ENCODE measurements at places on chromosomes 3 and 15.

GRCh38 chr3:171776411-171776810 lies 33.9 kb downstream of the PLD1 start:
- no peak for DNase-seq

DNA sequence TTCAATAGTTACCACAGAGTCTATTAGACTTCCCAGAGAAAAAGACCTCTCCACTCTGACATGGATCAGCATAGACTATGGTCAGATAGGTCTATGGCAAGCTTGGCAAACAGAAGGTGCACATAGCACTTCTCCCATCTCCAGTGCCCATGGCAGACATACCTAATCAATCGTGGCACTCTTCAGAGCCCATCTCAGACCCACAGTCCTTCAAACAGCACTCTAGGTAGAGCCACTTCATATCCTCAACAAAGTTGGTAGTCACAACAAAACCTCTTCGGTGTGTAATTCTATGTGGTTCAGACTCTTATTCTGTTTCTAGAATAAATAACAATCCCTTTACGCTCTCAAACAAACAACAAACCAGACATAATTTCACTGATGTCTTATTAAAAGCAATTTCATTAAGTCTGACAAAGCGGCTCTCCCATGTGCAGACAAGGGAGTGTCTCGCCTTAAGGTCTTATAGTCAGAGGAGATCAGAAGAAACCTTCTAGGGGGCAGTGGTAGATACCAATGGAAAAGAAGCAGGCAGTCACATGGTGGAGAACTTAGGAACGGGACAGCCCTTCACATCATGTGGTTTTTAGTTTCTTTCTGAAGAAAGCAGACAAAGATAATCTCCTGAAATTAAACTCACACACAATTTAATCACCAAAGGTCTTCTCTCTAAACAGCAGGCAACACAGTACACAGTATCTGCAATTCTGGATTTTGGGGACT lies 483.4 kb downstream of the FOXP1 start:
- DNase-seq: no peak

DNA sequence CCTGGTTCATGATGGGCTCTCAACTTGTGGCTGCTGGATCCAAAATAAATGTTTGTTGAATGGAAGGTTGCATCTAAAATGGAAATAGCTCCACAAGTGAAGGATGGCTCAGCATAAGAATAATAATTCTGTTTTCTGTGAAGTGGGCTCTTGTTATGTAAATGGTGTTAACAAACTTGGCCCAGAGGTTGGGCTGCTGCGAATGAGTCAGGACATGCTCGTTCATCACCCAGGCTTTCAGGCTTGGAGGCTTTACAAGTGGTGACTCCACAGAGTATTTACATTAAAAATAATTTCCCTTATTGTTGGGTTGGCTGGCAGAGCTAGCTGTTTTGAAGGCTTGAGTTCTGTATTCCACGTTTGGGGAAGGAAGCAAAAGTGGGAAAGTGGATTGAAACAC lies 60.5 kb downstream of the ITGB5 start:
- no peak for DNase-seq

DNA sequence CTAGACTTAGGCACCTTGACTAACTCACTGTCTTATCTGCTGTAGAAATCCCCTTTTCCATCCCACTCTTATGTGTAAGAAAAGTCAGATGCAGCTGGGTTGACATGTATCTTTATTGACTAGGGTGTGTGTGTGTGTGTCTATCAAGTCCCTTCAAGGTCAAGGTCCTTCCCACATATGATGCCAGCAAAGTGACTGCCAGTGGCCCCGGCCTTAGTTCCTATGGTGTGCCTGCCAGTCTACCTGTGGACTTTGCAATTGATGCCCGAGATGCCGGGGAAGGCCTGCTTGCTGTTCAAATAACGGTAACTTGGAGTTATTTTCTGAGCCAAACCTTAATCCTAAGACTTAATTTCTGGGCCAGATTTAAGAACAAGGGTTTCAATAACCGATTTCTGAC lies 76.3 kb downstream of the DNASE1L3 start:
- DNase-seq: no peak

- DNase-seq: no peak
Measured at GRCh38 chr3:10515884-10516495, 10.6 kb upstream of the ATP2B2 start.

DNA sequence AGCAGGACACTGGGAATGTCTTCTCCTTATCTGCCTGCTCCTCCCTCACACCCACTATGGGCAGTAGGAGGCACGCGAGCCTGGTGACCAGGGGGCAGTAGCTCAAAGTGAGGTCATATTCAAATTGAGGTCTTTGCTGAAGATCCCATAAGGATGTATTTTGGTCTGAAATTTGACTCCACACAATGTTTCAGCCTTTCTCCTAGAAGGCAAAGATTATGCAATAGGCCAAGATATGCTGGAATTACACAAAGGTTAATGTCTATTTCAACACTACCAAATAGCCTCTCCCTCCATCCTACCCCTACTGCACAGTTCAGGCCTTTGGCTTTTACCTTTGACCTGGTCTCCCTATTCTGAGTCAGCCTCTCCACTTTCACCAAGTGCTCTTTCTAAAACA lies 203.0 kb downstream of the TIGIT start:
- no peak for DNase-seq

GRCh38 chr3:31945738-31946052 lies 35.4 kb downstream of the OSBPL10 start:
- no peak for DNase-seq

DNA sequence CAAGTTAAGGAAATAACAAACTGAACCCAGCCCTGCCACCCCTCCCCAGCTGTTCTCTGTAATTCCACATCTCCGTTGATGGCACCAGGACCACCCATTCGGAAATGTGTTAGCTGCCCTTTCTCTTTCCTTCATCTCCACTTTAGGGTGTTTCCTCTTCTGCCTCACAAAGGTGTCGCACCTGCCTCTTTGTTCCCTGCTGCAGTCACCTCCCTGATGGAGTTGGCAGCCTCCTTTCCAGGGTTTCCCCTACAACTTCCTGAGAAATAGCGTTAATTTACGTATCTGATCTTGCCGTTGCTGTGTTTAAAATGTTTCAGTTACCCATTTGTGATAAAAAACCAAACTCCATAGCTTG lies 57.3 kb downstream of the GPR171 start:
- no peak for DNase-seq

- no peak for DNase-seq
Measured at GRCh38 chr3:152054315-152054714, 180.9 kb downstream of the SUCNR1 start.

DNA sequence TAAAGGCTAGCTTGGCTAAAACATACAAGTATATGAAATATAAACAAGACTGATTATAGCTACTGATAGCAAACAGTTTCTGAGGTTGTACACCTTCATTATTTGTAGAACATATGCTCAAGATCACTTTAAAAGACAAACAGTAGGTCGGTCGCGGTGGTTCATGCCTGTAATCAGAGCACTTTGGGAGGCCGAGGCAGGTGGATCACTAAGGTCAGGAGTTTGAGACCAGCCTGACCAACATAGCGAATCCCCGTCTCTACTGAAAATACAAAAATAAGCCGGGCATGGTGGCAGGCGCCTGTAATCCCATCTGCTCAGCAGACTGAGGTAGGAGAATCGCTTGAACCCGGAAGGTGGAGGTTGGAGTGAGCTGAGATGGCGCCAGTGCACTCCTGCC lies 80.3 kb downstream of the SMARCC1 start:
- no peak for DNase-seq

- DNase-seq: no peak
Measured at GRCh38 chr3:136708333-136708985, 43.7 kb downstream of the STAG1 start.

- DNase-seq: no peak
Measured at GRCh38 chr3:90018779-90019178, 911.4 kb downstream of the EPHA3 start.

DNA sequence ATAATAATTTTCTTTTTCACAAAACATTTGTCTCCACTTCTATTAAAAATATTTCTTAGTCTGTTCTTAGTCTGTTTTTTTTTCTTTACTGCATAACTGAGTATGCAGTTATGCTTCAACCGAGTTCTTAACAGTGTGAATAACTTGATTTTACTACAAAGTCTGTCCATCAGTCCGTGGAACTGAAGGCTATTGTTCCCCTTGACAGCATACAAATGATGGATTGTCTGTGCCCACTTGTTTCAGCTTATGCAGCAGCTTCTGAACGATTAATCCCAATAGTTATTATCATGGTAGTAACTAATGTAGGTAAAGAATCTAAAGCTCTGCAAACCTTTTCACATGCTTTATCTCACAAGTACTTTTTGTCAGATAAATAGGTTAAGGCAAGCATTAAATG lies 150.7 kb downstream of the SSR3 start:
- no peak for DNase-seq

- DNase-seq: no peak
Measured at GRCh38 chr15:45555934-45556608, 31.1 kb upstream of the BLOC1S6 start.

DNA sequence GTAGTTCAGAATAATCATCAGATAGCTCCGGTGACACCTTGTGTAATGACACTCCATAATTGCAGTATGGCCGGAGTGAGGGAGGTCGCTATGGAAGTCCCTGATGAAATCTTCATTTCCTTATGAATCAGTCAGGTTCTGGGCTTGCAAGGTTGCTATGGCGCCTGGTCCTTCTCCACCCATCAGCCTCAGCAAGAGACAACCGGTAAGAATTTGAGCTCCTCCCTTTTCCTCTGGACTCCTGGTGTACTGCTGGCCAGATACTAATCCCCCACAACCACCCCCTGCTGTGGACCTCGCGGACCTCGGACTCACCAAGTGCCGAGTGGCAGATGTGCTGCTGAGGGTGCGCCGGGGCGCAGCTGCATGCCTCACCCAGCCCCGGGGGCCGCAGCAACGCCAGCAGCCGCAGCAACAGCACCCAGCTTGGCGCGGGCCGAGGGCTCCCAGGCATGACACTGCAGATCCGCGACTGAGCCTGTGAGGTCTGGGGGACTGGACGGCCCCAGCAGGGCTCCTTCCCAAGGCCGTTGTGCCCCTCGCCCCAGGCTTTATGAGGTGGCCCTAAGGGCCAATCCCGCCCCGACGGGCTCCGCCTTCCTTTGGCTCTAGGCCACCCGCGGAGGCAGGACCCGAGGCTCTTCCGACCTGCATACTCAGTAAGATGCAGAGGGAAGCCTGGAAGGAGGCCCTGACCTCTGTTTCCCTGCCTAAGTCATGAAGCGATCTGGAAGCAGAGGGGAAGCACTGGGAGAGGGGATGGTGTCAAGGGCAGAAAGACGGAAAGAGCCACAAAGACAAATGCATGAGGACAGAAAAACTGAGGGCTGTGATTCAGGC lies at the start of gene TIMP4:
TSS of gene TIMP4 (minus strand) at position 526 of the 840 bp plus-strand sequence. CDS start at position 454, 72 bp downstream.
- DNase-seq: no peak

GRCh38 chr15:80779658-80780415 lies 667 bp downstream of the CEMIP start:
- no peak for DNase-seq

- no peak for DNase-seq
Measured at GRCh38 chr3:49428752-49429080, 408 bp downstream of the NICN1 start.

DNA sequence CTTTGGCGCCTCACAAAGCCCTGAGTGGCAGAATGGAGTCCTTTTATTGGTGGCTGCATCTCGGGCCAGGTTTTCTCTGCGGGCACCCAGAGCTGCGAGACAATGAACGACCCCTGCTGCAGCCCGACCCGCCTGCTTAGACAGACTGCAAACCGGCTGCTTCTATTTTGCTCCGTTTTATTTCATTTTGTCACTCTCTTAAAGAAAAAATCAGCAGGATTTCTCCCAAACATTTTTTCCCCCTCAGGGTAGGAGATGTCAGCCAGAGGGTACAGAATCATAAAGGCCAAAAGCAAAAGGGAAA lies 64.8 kb downstream of the OXNAD1 start:
- DNase-seq: no peak

DNA sequence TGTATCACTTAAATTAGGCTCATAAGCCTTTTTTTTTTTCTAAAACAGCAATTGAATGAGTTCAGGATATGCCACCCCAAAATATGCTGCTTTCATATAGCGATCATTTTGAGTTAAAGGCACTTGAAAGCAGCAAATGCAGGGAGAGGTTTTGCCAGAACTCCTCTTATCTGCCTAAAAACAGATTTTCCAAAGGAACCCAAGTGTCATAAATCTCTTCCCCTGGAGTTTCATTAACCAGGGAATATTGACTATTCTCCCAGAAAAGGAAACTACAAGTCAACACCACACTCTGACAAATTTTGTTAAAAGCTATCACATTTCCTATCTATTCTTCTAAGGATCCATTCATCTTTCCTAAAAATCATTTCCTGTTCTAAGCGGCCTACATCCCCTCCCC lies 11.3 kb downstream of the DNAAF4 start:
- DNase-seq: no peak

DNA sequence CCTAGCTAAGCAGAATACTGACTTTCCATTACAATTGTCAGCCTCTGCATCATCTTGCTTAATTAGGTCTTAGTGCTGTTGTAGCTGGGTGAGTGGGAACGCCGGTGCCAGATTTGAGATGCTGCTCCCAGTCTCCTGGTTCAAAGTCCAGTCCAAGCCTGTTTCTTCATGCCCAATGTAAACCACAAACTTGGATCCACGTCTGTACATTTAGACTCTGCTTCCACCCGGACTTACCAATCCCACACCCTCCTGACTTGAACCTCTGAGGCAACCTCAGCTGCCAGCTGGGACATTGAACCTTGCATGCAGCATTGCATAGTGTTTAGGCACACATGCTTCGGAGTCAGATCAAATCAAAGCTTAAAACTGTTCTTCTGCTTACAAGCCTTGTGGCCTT lies 43.0 kb downstream of the BCL2L10 start:
- no peak for DNase-seq

DNA sequence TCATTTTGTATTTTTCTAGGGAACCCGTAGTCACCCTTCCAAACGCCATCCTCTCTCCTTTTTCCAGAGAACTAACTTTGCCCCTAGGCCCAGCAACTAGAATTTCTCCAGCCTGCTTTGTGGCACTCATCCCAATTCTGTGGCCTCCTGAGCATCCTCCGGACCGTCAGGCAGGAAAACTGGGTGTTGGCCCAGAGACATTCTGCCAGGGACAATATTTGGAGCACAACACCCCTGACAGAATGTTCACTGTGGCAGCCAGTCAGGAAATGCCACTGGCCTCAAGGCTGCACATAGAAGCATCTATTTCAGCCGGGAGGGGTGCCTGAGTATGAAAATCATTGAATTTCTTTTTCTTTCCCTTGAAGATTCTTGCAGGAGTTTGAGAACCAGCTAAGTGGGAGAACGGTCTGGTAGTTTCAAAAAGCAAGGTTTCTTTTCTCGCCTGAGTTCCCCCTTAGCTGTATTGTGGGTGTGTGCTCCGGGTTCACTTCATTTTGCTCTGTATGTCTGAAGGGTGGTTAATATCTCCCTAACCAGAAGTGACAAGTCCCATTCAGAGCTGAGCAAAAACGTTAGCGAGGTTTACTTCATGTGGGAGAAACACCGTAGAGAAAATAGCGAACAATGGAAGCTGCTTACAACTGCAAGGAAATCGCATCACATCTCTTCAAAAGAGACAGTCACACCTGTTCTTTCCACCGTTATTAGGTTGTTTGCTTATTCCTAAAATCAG lies 108.1 kb upstream of the TPM1 start:
- DNase-seq: no peak

All from HCT116 (cell line).